ENCODE measurements at places on chromosomes 2 and 18.

GRCh38 chr18:62281684-62282083 lies 43.4 kb upstream of the TNFRSF11A start:
- peak; percentile 84 for DNase-seq

DNA sequence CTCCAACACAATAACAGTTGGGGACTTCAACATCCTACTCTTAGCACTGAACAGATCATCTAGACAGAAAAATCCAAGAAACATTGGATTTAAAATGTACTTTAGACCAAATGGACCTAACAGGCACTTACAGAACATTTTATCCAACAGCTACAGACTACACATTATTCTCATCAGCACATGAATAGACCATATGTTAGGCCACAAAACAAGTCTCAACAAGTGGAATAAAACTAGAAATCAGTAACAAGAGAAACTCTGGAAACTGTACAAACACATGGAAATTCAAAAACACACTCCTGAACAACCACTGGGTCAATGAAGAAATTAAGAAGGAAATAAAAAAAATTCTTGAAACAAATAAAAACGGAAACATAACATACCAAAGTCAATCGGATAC lies 117.5 kb downstream of the ACVR1 start:
- no peak for DNase-seq

DNA sequence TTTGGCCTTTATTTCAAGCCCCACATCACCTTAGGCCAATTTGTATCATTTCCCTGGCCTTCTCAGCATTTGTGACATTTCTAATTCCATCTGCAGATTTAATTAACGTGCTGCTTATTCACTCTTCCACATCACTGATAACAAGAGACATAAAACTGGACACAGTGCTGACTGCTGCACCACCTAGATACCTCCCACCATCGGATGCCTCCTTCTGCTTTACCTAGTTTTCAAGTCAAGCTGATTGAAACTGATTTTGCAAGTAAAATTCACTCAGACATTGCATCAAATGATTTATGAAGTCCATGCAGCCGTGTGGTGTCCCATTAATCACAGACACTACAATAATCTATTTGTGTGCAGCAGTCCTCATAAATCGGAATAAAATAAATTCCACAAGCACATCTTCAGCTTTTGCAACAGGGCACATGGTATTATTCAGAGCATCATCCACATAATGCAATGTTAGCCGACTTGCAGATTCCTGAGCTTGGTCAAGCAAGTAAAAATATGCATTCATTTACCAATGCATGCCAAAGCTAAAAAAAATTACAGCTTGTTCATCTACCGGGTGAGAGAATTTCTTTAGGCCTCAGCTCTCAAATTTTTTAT lies 15.9 kb upstream of the CRIM1 start:
- DNase-seq, result peak; percentile 68

- DNase-seq, result no peak
Measured at GRCh38 chr2:108616318-108616717, 82.0 kb downstream of the LIMS1 start.

DNA sequence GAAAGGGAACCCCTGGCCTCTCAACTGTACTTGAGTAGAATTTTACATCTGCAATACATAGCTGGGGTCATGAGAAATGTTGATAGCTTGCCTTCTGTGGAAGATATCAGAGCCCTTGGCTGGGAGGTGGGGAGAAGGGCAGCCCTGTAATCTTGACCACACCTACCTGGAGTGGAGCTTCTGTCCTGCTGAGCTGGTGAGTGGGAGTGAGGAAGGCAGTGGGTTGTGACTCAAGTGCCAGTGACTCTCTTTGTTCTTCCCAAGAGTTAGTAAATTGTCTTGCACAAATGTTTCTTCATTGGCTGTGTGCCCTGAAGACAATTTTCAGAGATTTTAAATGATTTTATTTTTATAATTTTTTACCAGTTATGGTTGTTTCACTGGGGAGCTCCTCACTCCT lies 277.3 kb downstream of the MBD5 start:
- no peak for DNase-seq

DNA sequence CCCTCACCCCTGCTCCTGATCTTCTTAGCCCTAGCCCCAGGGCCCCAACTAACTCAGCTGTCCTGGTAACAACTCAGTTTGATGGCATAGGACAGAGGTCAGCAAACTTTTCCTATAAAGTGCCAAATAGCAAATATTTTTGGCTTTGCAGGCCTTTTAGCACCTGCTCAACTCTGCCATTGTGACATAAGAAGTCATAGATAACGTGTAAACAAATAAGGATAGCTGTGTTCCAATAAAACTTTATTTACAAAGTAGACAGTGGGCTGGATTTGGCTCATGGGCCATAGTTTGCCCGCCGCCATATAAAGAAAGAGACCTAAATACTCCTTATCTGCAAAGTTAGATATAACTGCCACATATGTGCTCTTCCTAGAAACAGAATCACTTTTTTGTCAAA lies 27.3 kb upstream of the TMEM87B start:
- no peak for DNase-seq
